ENCODE measurements at places on chromosomes 13 and 19.

DNA sequence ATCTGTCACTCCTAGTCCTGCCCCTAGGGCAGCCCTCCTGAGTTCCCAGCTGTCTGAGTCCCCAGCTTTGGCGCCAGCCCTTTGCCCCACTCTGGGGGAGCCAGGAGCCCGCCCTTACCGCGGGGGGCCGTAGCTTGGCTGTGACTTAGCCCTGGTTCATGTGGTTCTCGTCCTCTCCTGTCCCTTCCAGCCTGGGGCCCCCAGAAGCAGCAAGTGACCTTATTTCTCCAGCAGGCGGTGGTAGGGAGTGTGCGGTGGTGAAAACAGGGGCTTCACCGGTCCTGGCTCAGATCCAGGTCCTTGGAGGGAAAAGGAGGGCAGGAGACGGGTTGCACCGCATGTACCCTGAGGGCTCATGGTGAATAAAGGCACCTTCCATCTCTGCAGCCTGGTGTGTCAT, 7.9 kb downstream of the GIPC3 start:
- no peak for DNase-seq

DNA sequence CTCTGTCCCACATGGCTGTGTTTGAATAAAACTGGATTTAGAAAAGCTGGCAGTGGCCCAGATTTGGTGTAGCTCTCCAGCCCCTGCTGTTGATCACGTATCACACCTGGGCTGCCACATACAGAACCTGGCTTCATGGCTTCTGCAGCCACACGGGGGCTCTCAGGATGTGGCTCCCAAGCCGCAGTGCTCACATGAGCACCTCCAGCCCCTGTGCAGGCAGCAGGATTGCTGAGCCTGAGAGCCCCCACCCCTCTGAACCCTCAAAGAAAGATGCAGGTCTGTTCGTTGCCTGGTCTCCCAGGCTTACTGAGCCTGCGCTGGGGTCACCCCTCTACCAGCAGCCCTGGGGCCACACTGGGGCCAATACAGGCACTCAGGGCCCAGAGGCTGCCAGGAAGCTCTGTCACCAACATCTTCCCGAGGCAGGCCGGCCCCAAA, 2.7 kb downstream of the PLEKHF1 start:
- no peak for DNase-seq

- DNase-seq = no peak
Observed at GRCh38 chr19:3459965-3460582, 20.3 kb downstream of the SMIM24 start.

GRCh38 chr19:49512970-49513745, 697 bp downstream of the FCGRT start:
- DNase-seq = no peak

DNA sequence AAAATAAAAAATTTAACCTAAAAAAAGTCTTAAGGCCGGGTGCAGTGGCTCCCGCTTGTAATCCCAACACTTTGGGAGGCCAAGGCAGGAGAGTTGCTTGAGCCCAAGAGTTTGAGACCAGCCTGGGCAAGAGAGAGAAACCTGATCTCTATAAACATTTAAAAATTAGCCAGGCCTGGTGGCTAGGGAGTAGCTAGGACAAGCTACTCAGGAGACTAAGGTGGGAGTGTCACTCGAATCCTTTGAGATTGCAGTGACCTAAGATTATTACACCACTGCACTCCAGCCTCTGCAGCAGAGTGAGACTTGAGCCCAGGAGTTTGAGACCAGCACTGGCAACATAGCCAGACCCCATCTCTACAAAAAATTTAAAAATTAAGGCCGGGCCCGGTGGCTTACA, 1.1 kb downstream of the CCDC97 start:
- DNase-seq = no peak
